ENCODE measurements at places on chromosomes 6 and 20.

DNA sequence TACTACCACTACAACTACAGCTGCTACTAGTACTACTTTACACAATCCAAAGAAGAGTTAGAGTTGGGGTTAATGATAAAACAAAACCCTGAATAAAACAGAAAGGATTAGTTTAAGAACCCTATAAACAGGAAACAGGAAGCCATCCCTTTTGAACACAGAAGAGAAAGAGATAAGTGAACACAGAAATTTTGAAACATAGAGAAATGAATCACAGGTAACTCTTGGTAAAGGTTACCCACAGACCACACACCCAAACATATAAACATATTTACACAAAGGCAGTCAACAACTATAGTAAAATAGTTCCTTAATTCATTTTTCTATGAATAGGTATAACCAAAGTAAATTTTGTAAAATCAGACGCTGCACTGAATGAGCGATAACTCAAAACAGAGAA, 98.1 kb downstream of the RNGTT start:
- no peak for DNase-seq

DNA sequence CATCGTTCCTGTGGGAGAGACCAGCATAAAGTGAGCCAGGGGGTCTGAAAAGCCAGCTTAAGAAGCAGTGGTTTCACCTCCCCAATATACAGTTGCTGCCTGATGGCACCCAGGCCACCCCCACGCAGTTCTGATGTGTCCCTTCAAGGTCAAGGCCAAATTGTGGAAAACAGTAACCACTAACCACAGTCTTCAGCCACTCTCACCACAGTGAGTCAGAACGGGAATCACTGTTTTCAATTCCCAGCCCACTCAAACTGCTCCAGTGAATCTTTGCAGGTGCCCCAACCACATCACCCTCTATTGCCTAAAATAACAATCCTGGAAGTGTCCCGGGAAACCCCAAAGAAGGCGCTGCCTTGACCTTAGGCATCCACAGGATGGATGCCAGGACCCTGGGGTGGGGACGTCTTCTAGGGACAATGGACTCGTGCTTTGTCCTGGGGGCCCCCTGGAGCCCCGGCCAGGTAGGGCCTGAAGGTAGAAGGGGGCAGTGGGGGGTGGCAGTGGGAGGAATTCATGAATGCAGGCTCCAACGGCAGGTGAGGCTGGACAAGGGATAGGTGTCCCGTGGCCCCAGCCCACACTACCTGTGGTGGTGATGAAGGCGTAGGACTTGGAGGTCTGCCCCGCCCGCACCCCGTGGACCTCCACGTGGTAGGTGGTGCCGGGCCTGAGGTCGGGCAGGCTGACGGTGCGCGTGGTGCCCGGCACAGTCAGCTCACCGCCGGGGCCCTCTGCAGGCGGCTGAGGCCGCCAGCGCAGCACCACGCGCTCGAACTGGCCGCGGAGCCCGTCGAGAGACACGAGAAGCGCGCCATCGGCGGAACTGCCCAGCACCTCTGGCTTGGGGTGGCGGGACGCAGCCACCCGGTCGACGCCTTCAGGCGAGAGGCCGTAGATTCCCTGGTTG, 22.2 kb downstream of the TNXB start:
- DNase-seq: peak; percentile 93

- DNase-seq: no peak
Observed at GRCh38 chr6:16179970-16180431, 51.1 kb downstream of the MYLIP start.

DNA sequence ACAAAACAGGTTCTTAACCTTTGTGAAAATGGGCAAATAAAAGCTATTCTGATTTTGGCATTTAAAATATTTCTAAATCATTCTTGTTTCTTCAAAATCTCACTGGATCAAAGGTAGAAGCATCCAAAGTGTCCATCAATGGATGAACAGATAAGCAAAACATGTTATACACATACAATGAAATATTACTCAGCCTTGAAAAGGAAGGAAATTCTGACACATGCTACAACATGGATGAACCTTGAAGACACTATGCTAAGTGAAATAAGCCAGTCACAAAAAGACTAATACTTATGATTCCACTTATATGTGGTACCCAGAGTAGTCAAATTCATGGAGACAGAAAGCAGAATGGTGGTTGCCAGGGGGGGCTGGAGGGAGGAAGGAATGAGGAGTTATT, 45.9 kb downstream of the SNX14 start:
- DNase-seq: no peak

DNA sequence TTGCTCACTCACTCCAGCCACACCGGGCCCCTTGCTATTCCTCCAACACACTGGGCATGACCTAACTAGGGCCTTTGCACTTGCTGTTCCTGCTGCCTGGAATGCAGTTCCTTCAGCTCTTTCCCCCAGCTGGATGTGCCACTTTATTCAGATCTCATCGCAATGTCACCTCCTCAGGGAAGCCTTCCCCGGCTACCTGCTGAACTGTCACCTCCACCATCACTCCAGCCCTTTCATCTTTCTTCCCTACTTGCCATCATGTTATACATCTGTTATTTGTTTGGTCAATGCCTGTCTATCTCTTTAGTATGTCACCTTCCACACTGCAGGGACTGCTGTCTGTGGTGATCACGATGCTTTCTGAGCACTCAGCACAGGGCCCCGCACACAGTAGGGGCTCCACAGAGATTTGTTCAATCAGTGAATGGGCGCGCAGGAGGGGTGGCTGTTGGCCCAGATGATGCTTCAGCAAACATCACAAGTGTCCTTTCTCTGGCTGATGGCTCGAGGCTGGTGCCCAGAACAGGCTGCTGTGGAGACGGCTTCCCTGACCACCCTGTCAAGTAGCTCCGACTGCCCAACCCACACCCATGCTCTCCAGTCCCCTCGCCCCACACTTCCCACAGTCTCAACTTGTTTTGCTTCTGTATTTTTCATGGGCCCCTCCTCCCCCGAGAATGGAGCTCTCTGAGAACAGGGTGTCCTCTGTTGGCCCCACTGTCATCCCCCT, 31.8 kb downstream of the CEBPB start:
- DNase-seq: no peak

GRCh38 chr20:3919352-3919751, 30.2 kb downstream of the PANK2 start:
- peak; percentile 37 for DNase-seq

- DNase-seq: no peak
Observed at GRCh38 chr6:47495954-47496545, 18.5 kb downstream of the CD2AP start.

GRCh38 chr6:2054516-2055067, 190.8 kb downstream of the GMDS start:
- no peak for DNase-seq

DNA sequence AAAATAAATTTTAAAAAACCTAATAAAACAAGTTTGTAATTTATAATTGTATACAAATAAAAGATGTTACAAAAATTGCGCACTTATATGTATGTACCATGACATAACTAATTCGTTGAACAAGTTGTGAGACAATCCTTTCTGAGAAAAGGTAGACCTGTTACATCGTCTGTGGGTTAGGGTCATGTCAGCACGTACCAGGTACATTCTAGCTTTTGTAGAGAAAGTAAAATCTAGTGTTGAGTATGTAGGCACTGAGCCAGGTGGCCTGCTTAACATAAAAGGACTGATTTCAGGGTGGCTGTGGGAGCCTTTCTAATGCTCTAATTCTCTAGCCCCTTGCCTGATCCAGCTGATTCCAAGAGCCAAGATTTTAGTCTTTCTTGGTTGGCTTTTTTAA, 10.4 kb downstream of the RPL7L1 start:
- DNase-seq: no peak

- DNase-seq: no peak
Observed at GRCh38 chr20:11652128-11652527, 265.6 kb upstream of the BTBD3 start.

- DNase-seq: no peak
Observed at GRCh38 chr6:132612449-132613108, 11.5 kb downstream of the TAAR2 start.

DNA sequence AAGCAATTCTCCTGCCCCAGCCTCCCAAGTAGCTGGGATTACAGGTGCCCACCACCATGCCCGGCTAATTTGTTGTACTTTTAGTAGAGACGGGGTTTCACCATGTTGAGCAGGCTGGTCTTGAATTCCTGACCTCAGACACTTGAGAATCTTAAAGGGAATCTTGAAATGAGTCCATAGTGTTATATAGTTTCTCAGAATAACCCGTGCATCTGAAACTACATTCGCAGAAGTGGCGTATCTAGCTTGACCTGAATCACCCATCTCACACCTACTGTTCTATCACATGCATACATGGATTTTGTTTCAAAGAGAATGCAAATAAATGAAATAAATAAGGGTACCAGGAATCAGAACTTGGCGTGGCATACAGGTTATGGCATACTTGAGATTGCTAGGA, 65.0 kb downstream of the NCOA7 start:
- DNase-seq: no peak

- DNase-seq: peak; percentile 58
Observed at GRCh38 chr6:53517021-53517420, 27.9 kb downstream of the GCLC start.

DNA sequence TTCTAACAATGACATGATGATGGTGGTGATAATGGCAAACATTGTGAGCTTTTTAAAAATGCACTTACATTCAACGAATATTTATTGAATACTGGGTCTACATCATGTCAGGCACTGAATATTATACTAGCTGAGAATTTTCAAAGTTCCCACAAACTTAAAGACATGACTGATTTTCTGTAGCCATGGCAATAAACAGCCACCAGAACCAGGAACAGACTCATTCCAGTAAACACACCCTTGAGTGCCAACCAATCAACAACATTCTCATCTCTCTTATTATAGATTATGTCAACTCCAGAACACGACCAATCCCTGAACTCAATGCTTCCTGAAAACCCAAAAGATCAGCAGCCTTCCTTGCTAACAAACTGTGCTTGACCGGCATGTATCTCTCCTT, 212.4 kb upstream of the RUNX2 start:
- DNase-seq: peak; percentile 83

DNA sequence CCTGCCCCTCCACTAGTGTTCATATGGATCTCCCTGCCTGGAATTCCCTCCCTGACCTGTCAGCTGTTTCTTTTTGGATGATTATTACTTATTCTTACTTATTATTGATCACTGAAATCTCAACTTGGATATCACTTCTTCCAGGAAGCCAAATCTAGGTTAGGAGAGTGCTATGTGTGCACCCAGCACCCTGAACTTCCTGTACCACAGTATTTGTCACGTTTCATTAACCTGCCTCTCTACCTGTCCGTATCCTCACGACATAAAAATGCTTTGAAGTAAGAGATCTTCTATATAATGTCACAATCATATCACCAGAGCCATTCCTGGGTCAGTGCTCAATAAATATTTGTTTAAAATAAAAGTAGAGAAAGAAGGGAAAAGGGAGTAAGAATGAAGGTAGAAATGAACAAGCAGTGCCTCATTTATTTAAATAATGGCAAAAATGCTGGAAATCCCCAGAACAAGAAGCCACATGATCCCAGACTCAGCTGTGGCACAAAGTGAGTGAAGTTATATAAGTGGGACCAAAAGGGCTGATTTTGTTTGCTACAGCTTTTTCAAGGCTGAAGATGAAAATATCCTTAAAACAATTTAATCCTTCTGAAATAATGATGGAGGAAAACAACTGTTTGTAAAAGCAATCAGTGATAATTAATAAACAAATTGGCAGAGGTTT, 88.0 kb upstream of the MANEA start:
- no peak for DNase-seq

DNA sequence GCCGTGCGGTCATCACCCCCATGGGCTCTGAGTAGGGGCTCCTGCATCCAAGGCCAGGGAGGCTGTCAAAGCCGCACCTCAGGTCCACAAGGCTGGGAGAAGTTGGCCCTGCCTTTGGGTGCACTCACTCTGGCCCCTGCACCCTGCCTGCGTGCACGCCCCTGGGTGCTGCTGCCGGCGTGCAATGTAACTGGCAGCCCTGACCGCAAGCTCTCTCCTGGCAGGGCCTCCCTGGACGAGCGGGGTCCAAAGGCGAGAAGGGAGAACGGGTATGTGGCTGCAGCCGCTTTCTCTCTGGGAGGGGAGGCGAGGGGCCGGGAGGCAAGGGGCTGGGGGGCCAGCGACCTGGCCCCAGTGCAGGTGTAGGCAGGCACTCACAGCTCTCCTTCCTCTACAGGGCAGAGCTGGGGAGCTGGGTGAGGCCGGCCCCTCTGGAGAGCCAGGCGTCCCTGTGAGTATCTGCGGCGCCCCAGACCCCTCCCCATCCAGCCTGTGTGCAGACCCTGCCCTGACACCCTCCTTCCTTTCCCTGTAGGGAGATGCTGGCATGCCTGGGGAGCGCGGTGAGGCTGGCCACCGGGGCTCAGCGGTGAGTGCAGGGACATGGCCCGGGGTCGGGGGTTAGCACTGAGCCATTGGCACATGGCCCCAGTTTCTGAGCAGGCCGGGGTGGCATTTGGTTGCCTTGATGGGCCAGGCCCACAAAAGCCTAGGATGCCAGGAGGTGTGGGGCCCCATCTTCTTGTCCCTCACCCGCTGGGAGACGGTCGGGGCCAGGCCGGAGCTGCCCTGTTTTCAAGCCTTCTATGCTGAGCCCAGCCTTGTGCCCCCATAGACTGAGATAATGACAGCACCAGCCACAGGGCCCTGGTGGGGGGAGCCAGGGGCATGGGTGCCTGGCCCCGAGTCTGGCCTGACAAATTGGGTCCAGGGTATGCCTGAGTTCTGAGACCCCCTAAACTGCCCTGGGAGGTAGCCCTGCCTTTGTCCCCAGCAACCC, 12.7 kb downstream of the COL9A3 start:
- no peak for DNase-seq

DNA sequence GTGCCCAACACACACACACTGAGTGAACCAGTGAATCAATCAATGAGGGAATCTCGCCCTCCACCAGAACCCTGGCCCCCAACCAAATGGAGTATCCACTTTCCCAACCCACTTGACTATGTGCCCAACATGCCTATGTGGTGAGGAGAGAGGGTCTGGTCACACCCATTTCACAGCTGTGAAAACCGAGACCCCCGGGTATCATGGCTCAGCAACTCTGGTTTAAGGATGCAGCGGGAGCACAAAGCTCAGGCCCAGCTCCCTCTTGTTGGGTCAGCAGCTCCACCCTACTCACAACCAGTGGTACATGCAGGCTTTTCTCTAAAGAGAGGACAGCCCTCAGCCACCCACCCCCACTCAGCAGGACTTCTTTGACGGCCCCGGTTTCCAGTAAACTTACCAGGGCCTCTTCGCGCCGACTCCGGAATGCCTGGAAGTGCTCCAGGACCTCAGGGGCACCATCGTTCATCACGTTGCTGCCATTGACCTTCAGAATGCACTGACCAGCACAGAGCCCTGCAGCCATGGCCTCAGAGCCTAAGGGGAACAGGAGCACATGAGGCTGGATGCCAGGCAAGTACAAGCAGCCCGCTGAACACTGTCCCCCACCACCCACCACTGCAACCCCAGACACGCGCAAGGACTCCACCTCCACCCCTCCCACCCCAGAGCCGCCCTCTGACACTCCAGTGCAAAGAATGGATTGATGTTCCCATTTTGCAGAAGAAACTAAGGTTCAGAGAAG, 174.7 kb downstream of the PREX1 start:
- peak; percentile 15 for DNase-seq

- no peak for DNase-seq
Observed at GRCh38 chr6:139530561-139530960, 156.1 kb upstream of the CITED2 start.

GRCh38 chr6:14280006-14280510, 162.5 kb downstream of the CD83 start:
- DNase-seq: no peak
